ENCODE measurements at places on chromosomes 4 and X. TPM values are rescaled to one million over a fixed set of nuclear protein-coding genes. Genes with fewer than 3 reads are reported as not detected.

The PRAF2 gene
- 32.9 TPM for total RNA-seq

The ADH1C gene
- total RNA-seq = 15.8 TPM

The PRSS12 gene
- total RNA-seq = 0.21 TPM

The TMEM35A gene
- 1.5 TPM for total RNA-seq

- no peaks in the 10 kb centered on the region for H3K4me1 ChIP-seq
- H3K27me3 ChIP-seq = no peaks in the 10 kb centered on the region
- no peak overlapping the region for H3K27ac ChIP-seq
- no peak overlapping the region for H3K4me3 ChIP-seq
- peak; percentile 28 for DNase-seq
Measured at GRCh38 chr4:21226637-21227538, 526.6 kb downstream of the PACRGL start.

Measured in thyroid gland (tissue), 4 donors.